ENCODE measurements at places on chromosomes 12 and 14.

GRCh38 chr12:3752096-3752709 is 706 bp downstream of the CRACR2A start:
- peak; percentile 49 for DNase-seq

- DNase-seq: peak; percentile 5
These were observed at the start of gene CLMN for GRCh38 chr14:95319312-95320077. Gene CLMN, minus strand, starts transcription at chr14:95319908. Its CDS starts 116 bp downstream, at chr14:95319792.

GRCh38 chr12:29350080-29350479 is 30.9 kb downstream of the ERGIC2 start:
- DNase-seq: no peak

GRCh38 chr12:40056373-40056772 is 49.5 kb downstream of the SLC2A13 start:
- no peak for DNase-seq

DNA sequence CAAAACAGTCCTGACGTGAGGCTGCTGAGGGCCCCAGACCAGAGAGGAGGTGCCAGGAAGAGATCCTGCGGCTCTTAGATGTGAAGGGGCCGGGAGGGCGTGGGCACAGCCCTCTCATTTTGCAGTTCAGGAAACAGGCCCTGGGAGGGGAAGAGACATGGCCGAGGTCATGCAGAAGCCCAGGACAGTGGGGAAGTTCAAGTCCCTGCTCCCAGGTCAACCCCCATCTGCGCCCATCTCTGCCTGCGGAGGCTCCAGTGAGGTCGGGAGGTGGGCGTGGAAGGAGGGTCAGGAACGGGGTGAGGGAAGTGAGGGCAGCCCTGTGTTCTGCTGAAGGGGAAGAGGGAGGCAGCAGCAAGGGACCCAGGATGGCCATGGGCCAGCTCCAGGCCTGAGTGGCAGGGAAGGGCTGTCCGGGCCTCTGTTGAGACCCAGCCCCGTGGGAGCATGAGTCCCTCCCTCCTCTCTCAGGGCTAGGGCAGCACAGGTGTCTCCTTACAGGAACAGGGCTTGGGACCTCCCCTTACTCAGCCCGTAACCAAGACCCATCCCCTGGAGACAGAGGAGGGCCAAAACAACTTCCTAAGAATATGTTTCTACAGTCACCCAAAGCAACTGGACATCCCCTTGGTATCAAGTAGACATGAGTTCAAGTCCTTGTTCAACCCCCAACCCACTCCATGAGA is 90.8 kb downstream of the LGMN start:
- no peak for DNase-seq

DNA sequence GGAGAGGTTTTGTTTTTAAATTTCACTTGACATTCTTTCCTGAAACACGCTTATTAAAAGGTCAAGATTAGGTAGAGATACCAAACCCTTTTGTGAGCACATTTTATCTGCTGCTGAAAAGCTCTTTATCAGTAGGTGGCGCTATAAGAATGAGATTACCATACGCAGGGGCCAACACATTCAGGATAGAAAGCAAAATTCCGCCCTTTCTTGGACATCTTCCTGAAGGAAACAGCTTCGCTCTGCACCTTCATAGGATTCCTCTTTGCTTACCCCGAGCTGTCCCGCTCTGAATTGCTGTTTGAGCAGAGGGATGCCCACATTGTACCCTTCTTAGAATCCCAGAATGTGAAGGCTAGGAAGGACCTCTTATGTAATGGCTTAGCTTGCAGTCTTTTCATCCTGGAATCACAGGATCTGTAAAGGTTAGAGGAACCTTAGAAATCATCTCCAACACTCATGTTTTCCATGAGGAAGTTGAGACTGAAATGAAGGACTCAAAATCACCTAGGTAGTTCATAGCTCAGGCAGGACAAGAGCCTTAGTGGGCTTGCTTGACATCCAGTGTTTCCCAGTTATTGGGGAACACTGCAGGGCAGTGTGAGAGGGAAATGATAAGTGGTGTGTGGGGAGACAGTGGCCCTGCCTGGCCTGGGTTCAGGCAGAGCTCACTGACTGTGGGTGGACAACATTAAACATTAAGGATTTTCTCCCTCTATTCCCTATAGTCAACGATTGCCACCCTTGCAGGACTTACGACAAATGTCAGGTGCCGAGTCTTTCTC is 38.7 kb upstream of the CRY1 start:
- DNase-seq: no peak

GRCh38 chr12:47079981-47080724 is 394 bp upstream of the AMIGO2 start:
- peak; percentile 9 for DNase-seq

- DNase-seq: no peak
These were observed 172.3 kb upstream of the NOS1 start for GRCh38 chr12:117533687-117534086.

DNA sequence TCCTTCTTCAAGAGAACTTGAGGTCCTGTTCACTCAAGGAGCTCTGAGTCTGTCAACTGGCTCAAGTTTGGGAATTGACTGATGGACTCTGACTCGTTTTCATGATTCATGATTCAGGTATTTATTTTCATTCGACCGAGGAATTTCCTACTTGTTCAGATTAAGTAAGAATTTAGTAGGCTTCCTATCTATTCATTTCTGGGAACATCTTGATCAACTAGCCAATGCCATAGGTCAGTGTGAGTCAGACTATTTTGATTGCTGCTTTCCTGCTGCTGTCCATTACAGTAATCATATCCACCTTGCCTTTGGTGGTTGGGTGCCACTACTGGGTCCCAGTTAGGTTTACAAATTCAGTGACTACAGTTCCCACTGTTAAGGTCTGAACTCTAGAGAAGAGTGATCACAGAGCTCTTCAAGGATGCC is 6.1 kb downstream of the FAM186A start:
- no peak for DNase-seq

- no peak for DNase-seq
These were observed 145.4 kb downstream of the RPAP3 start for GRCh38 chr12:47560415-47560814.

DNA sequence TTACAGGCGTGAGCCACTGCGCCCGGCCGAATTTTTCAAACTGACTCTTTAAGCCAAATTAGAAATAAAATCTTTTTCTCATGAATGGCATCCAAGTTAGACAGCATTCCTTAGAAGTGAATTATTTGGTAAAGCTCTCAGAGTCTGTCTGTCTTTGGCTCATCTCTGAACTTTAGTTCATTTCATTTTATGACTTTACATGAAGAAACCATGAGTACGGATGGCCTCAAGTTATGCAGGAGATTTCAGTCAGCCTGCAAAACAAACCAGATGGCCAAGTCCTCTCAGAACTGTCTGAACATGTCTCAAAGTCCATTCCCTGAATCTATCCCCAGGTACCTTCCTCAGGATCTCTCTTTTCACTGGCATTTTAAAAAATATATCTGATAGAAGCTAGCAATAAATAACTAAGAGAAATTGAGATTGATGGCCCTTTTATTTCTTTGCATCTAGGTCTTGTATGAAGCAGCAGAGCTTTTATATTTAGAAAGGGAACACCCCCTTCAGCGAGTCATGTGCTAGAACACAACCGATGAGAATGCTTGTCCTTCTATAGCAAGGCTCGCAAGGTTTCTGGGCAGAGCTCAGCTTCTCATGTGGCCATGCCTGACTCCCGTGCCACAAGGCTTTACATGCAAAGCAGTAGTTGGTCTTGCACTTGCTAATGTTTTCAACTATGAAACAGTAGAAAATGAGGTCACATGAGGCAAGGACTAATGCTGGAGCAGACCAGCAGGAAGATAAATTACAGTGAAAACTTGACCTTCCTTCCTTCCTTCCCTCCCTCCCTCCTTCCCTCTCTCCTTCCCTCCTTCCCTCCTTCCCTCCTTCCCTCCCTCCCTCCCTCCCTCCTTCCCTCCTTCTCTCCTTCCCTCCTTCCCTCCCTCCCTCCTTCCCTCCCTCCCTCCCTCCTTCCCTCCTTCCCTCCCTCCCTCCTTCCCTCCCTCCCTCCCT is 125.0 kb downstream of the AKAP6 start:
- DNase-seq: no peak

GRCh38 chr14:61064210-61064609 is 83.2 kb downstream of the SLC38A6 start:
- no peak for DNase-seq

GRCh38 chr12:119676022-119676421 is 8.1 kb downstream of the PRKAB1 start:
- DNase-seq: no peak

DNA sequence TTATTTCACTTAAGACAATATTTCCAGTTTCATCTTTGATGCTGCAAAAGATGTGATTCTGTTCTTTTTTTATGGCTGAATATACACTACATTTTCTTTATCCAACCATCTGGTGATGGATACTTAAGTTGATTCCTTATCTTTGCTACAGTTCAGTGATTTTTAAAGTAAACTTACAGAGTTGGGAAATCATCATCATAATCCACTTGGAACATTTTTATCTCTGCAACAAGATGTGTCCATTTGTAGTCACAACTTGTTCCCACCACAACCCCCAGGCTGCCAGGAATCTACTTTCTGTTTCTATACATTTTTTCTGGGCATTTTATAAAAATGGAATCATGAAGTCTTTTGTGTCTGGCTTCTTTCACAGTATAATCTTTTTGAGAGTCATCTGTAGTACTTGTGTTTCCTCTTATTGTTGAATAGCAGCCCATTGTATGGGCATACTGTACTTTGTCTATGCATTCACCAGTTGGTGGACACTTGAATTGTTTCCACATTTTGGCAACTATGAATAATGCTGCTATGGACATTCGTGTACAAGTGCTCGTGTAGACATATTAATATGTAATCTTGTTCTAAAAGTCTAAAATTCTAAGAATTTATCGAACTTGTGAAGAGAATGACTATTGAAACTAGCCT is 212.5 kb upstream of the DDHD1 start:
- DNase-seq: no peak

DNA sequence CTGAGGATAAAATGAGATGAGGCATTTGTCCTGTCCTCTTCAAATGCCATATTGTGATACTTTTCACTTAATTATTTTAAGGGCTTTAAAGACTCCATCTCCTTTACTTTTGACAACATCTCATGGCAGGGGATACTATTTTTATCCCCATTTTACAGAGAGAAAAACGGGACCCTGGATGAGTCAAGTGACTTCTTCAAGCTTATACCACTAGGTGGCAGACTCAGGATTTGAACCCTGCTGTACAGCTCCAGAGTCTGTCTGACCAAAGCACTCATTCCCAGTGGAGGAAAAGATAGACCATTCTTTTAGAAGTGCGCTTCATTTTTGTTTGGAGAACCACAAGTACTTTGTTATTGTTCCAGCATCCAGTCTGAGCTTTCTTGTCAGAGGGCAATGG is 1.7 kb upstream of the SMOC1 start:
- DNase-seq: no peak

- no peak for DNase-seq
These were observed 135.7 kb upstream of the PWP1 start for GRCh38 chr12:107549651-107550480.

- DNase-seq: no peak
These were observed 91.4 kb downstream of the FGD4 start for GRCh38 chr12:32490801-32491200.

DNA sequence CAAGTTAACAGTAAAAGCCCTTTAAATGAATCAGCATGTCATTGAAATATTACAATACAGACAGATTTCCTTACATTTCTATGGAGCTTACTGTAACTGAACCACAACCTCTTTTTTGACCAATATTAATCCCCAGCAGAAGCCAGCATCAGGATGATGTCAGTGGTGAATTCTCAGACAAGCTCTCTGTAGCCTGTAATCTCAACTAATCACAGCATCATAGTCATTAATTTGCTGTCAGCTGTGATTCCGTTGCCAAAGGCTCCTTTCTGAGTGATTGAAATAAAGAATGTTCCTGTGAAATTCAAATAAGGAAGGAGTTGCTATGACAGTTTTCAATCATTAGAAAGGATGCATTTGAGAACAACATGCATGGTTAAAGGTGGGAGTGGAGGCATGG is 323.1 kb downstream of the PDZRN4 start:
- no peak for DNase-seq

GRCh38 chr14:106309423-106309822 is 783.0 kb downstream of the TMEM121 start:
- no peak for DNase-seq

DNA sequence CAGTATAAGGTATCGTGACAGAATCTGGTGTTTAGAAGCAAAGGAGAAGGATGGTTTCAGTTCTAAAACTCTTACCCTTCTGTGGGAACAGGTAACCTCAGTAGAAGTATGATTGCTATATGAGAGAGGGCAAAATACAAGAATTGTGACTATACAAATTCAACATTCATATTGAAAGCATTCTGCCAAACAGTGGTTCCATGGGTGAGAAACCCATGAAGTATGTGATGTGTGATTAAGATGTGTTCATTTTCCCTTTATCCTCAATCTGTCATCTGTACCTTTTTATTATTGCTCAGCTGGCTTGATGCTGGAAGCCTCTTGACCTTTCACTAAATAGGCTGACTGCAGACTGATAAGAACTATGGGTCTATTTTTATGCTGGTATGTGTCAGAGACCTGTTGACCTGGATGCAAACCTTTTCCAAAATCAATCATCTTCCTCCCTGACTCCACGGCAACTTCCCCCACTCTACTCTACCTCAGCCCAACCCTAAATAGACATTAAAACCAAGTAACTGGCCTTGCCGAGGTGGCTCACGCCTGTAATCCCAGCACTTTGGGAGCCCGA is 109.6 kb downstream of the STXBP6 start:
- no peak for DNase-seq

GRCh38 chr12:126856958-126857357 is 1410.0 kb upstream of the TMEM132C start:
- DNase-seq: no peak

DNA sequence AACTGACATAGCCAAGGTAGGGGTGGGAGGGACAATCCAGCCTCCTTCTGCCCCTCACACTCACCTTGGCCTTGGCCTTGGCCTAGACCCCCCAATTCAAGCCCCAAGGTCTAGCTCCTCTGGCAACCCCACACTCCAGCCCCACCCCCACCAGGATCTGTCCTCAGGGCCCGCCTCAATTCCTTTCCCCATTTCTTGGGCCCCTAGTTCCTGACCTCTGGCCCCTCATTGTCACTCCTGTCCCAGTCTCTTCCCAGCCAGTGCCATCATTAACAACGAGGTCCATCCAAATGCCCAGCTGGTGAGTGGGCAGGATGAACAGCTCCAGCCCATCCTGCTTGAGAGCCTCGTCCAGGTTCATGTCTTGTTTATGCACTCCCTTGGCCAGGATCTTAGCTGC is 6.8 kb upstream of the GDF11 start:
- DNase-seq: no peak

- DNase-seq: no peak
These were observed 1028.9 kb upstream of the TMEM132C start for GRCh38 chr12:127238107-127238506.

DNA sequence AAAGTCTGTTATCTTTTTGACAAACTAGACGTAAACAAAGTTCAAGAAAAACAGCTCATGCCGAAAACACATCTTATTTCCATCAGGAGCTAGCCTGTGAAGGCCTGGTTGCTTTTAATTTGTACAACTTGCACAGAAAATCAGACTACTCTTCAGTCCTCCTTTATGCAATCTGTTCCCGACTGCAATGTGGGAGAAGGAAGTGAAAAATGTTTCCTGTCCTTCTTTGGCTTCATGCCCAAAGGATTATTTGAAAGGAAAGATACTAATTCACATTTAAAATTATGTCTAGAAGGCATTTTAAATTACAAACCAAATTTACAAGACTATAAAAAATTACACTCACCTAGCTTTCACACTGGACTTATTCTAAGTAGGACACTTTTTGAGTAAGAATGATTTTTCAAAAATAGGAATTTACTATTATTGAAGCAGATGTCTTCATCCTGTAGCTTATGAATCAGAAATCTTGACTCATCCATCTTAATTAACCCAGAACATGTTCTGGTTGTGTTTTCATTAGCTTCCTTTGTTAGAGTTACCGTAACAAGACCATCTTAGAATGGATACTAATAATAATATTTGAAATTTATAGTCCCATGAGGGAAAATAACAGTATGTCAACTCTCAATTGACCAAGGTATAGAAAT is 272.6 kb downstream of the PRKD1 start:
- no peak for DNase-seq

All from stimulated activated CD4-positive, alpha-beta T cell treated with anti-CD3 and anti-CD28 coated beads, TNF-alpha, amount 100 ng/mL, for 4 hours (primary cell).